ENCODE measurements at places on chromosomes 6 and 20.
A peak's percentile ranks its signal among the peaks of the same experiment; 100 is the strongest.

GRCh38 chr20:54197621-54198604, 10.0 kb upstream of the PFDN4 start:
- DNase-seq: no peak

- no peak for DNase-seq
Observed at GRCh38 chr20:58131551-58132142, 96.8 kb downstream of the ANKRD60 start.

- no peak for DNase-seq
Observed at GRCh38 chr6:62265906-62266525, 20.0 kb downstream of the KHDRBS2 start.

DNA sequence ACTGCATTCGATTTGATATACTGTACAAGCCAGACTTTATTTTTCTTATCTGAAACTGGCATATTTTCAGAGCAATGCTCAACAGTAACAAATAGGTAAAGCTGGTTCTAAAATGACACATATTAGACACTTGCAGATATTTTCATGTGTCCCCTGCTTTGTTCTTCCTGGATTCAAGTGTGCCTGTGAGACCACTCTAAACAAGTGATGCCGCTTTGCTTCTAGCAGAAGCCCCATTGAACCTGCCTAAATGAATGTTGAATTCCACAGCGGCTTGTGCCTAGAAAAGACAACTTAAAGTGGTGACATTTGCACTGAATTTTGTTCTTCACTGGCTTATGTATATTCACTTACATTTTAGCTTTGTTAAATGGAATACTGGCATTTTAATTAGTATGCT, 115.7 kb downstream of the AKAP7 start:
- no peak for DNase-seq

DNA sequence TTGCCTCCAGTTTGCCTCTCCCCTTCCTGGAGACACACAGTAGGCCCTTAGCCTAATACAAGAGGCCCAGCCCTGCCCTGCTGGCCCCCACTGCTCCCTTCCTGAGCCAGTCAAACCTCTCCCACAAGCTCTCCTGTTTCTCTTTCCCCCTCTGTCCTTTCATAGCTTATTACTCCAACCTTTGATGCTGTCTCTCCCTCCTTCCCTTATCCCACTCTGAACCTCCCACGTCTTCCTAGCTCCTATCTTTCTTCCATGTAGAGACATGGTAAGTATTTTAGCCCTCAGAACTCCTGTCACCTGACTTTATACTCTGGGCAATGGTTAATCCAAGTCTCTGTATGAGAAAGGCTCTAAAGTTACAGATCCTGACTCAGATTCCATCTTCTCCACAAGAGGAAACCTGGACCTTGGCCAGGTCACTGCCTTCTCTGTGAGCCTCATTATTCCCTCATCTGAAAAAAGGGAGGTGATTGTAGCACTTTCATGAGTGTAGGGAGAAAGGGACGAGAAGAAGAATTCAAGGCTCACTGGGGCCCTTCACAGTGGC, 6.7 kb downstream of the TGIF2 start:
- no peak for DNase-seq

GRCh38 chr20:44738813-44739477, 6.7 kb upstream of the KCNK15 start:
- DNase-seq: peak; percentile 69

GRCh38 chr20:33415948-33416347, 14.6 kb upstream of the CDK5RAP1 start:
- no peak for DNase-seq

DNA sequence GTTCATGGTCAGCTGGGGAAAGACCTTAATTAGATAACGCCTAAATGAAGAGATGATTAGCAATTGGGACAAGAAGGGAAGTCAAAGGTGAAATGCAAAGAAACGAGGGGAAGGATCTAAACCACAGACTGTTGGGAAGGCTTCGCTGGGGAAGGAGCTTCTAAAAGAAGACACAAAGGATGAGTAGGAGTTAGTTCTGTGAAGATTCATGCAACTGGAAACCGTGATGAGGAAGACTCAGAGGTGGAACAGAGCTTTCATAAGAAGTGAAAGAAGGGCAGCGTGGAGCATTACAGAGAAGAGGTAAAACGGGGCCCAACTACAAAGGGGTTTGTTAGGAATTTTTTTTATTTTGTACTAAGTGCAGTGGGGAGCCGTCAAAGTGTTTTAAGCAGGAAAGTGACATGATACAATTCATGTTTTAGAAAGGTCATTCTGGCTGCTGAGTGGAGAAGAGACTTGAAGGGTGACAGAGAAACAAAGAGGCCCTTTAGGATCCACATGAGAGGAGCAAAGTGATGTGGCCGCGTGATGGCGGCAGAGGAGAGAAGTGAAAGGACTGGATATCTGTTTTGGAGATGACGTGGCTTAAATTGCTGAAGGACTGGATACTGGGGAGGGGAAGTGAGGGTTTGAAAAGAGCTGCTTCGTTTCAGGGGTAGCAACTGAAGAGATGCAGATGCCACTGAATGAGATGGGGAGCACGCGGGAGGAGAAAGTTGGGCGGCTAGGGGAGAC, 33.6 kb downstream of the TTI1 start:
- DNase-seq: peak; percentile 76

DNA sequence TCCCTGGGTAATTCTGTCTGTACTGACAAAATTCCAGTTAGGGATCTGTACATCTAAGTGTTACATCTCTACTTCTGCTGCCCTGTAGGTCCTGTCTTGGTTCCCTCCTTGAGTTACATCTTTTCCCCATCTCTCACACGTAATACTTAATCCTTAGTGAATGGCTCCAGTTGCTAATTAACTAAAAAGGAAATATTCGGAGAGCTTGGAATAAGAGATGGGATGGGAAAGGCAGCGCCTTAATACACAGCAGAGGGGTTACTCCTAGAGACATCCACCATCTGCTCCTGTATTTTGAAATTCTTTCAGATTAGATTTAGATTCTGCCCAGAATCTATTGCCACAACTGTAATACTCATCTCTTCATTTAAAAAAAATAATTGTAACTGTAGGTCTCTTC, 384.0 kb downstream of the SAMD5 start:
- no peak for DNase-seq

DNA sequence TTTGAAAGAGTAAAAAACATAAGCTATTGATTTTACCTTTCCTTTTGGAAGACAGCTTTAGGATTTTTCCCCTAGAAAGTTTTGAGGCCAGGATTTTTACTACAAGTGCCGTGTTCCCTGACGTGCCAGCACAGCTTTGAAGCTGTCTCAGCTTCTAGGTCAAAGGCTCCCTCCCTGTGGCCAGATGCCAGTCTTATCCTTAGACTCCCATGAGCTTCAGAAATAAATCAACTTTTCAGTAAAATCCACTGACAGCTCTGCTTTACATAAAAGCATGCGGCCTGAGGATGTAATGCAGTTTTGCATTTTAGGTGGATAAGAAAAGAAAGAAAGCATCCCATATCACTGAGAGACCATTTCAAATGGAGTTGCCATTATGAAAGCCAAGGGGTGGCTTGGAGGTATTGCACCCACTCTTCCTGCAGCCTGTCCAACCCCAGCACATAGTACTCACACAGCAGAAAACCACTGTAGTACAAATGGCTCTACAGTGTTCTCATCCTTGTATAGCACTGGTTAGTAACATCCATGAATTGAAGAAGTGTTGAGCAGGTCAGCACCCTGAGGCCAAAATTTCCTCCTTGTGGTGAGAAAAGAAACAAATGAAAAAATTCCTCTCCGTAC, 15.2 kb upstream of the ATXN1 start:
- no peak for DNase-seq

GRCh38 chr20:21801193-21801592, 95.7 kb downstream of the PAX1 start:
- DNase-seq: no peak

DNA sequence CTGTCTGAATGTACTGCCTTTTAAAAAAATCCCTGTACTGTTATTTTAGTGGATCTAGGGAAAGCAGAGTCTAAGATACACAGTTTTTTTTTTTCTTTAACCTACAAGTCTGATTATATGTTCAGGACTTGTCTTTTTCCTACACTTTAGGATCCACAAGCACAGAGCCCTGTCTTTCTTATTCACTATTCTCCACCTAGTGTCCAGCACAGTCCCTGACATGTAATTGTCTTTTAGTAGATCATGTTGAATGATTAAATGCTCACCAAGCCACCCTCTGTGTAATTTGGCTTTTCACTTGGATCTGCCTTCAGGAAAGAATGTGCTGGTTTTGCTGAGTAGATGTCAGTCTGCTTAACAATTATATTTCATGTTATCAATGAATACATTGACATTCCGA, 35.8 kb upstream of the YWHAB start:
- no peak for DNase-seq

- DNase-seq: no peak
Observed at GRCh38 chr6:21613809-21614208, 20.3 kb downstream of the SOX4 start.

- DNase-seq: no peak
Observed at GRCh38 chr6:153125032-153125431, 6.0 kb downstream of the RGS17 start.

- DNase-seq: no peak
Observed at GRCh38 chr6:13362412-13362811, 34.1 kb upstream of the TBC1D7 start.

DNA sequence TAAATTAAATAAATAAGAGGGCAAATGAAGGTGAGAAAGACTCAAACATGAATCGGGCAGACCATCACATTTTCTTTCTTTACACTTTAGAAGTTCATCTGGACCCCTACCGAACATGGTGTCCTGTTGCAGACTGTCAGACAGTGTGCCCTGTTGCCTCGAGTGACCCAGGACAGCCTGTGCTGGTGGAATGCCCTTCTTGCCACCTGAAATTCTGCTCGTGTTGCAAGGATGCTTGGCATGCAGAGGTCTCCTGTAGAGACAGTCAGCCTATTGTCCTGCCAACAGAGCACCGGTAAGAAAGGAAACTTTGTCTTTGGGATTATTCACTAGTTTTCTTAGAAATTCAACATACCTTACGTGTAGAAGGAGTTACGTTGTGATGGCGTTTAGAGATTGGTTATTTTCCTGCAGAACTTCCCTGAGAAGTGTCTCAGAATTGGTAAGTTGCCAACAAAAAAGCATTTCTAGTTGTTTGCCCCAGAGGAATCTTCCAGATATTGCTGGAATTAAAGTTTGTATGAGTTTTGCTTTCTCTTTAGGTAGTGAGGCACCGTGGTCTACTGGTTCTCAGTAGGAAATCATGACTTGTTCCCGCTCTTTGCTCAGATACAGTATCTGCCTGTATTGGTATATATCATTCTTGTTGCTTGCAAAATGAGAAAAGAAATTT, 70.1 kb downstream of the RNF144B start:
- DNase-seq: no peak

- no peak for DNase-seq
Observed at GRCh38 chr6:155771822-155772221, 316.2 kb upstream of the NOX3 start.

DNA sequence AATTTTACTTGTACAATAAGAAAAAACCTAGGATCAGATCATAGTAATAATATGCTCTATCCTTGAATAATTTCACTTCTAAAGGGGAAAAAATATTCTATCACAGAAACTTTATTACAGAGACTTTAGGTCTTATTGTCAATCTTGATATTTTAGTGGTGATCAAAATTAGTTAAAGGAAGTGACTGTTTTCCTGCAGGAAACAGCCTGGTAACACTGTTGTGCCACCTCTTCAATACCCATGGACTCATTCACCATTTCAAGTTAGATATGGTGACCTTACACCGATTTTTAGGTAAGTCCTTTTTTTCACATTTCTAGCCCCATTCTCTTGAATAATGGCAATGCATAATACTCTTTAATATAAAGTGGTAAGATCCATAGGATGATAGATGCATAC, 99.2 kb downstream of the MTFR2 start:
- no peak for DNase-seq

GRCh38 chr6:138162111-138162954, 594 bp downstream of the ARFGEF3 start:
- no peak for DNase-seq

GRCh38 chr20:4135385-4136077, 120.2 kb upstream of the RNF24 start:
- DNase-seq: no peak

DNA sequence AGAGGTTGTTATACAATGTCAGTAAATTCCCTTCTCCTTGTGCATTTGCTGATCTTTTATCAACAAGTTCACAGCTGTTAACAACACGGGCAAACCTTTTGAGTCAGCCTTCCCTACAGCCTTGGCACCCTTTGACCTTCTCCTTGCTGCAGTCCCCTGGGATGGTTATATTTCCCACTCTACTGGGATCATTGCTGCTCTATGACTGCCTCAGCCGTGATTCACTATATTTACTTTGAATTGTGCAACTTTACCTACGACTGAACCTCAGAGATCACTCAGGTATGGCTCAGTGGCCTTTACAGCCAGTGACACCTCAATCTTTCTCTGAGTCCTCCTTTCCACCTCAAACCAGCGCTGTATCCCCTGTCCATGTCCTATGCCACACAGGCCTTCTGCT, 1293.3 kb downstream of the EPHA7 start:
- no peak for DNase-seq

GRCh38 chr20:61777773-61778494, 287.7 kb downstream of the TAF4 start:
- no peak for DNase-seq

GRCh38 chr20:63847237-63848002, 13.9 kb upstream of the ABHD16B start:
- no peak for DNase-seq

DNA sequence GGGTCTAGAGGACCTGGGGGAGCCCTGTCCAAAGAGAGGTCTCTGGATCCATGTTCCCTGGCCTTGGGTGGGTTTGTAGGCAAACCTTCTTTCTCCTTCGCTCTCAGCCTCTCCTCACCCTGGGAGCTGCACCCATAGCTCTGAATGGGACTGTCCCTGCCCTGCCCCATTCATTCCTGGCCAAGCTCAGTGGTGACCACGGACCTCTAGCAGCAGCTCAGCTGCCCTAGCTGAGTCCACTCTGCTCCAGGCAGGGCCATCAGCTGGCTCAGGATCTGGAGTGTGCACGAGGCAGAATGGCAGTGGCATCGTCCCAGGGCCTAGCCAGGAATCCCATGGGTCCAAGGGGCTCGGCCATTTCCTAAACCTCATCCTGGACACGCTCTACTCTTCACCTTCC, 5.3 kb downstream of the ULBP3 start:
- no peak for DNase-seq

- no peak for DNase-seq
Observed at GRCh38 chr20:6485351-6485750, 282.1 kb upstream of the BMP2 start.

- DNase-seq: no peak
Observed at GRCh38 chr6:13190376-13190775, 138.0 kb downstream of the TBC1D7 start.
